Pulmonary artery endothelial cell (primary cell): ENCODE measurements at places on chromosomes 5 and 9. TPM values are rescaled to one million over a fixed set of nuclear protein-coding genes. Genes with fewer than 3 reads are reported as not detected.

Gene NFIL3
- 4.6 and 4.7 TPM in 2 replicates for total RNA-seq

Gene UCK1
- total RNA-seq, result 21.9 and 28.3 TPM in 2 replicates

Gene CD14
- 0.26 and 0.49 TPM in 2 replicates for total RNA-seq

Gene FOXD4L3
- total RNA-seq, result 0.07 TPM in 1 of 2 replicates, not detected in the other

Gene ABITRAM
- total RNA-seq, result 3.8 and 4.6 TPM in 2 replicates

Gene ANGPTL2
- 15.5 and 17.8 TPM in 2 replicates for total RNA-seq

Gene LCN15
- total RNA-seq, result not detected in 2 replicates

Gene EDIL3
- 1.7 and 8.6 TPM in 2 replicates for total RNA-seq

Gene OR1Q1
- not detected in 2 replicates for total RNA-seq

Gene PCDH12
- 12.1 and 23.0 TPM in 2 replicates for total RNA-seq

Gene NSG2
- total RNA-seq, result not detected in 2 replicates

Gene ADAM19
- total RNA-seq, result 8.9 and 33.2 TPM in 2 replicates

Gene RNF224
- total RNA-seq, result 0.07 TPM in 2 replicates

Gene MEF2C
- total RNA-seq, result 33.2 and 34.3 TPM in 2 replicates

Gene SLC28A3
- not detected in 2 replicates for total RNA-seq

Gene PRR16
- 0.07 TPM in 1 of 2 replicates, not detected in the other for total RNA-seq

Gene THBS4
- total RNA-seq, result under 0.01 TPM in 1 of 2 replicates, not detected in the other

Gene TRIM7
- 15.5 and 16.9 TPM in 2 replicates for total RNA-seq

Gene ANKRD18A
- 0.21 and 1.5 TPM in 2 replicates for total RNA-seq

Gene PCDHGA8
- total RNA-seq, result 0.46 and 0.95 TPM in 2 replicates

Gene PCA3
- total RNA-seq, result 0.79 and 1.2 TPM in 2 replicates

Gene MYO10
- total RNA-seq, result 105 and 126 TPM in 2 replicates

Gene IFNA21
- not detected in 2 replicates for total RNA-seq

Gene CMBL
- total RNA-seq, result 6.1 and 7.1 TPM in 2 replicates

Gene UQCRQ
- total RNA-seq, result 76.3 and 96.2 TPM in 2 replicates

Gene PTGDS
- not detected in 2 replicates for total RNA-seq

Gene SLC34A1
- not detected in 2 replicates for total RNA-seq

Gene GPR150
- 0.20 and 0.32 TPM in 2 replicates for total RNA-seq

Gene MRPL22
- total RNA-seq, result 54.3 and 62.6 TPM in 2 replicates

Gene CD72
- total RNA-seq, result 0.07 TPM in 1 of 2 replicates, not detected in the other

Gene AGXT2
- not detected in 2 replicates for total RNA-seq

Gene MARCHF3
- total RNA-seq, result 57.9 and 101 TPM in 2 replicates

Gene FAM169A
- total RNA-seq, result 0.13 and 0.71 TPM in 2 replicates

Gene IFNA2
- not detected in 2 replicates for total RNA-seq

Gene TMEFF1
- total RNA-seq, result 8.1 and 9.0 TPM in 2 replicates

Gene PAEP
- not detected in 2 replicates for total RNA-seq

Gene PCDHGA3
- 0.21 and 0.26 TPM in 2 replicates for total RNA-seq

Gene OLFM1
- total RNA-seq, result 0.13 and 0.46 TPM in 2 replicates

Gene SPATA31D4
- total RNA-seq, result not detected in 2 replicates

Gene PHF24
- total RNA-seq, result not detected in 2 replicates

Gene GARIN3
- not detected in 2 replicates for total RNA-seq

Gene MCC
- 44.7 and 79.4 TPM in 2 replicates for total RNA-seq

Gene CDH6
- total RNA-seq, result under 0.01 and 0.11 TPM in 2 replicates

Gene LRRC70
- total RNA-seq, result 22.2 and 37.8 TPM in 2 replicates

Gene AJM1
- 0.66 and 0.78 TPM in 2 replicates for total RNA-seq
